ENCODE measurements at places on chromosomes 12 and 14.

DNA sequence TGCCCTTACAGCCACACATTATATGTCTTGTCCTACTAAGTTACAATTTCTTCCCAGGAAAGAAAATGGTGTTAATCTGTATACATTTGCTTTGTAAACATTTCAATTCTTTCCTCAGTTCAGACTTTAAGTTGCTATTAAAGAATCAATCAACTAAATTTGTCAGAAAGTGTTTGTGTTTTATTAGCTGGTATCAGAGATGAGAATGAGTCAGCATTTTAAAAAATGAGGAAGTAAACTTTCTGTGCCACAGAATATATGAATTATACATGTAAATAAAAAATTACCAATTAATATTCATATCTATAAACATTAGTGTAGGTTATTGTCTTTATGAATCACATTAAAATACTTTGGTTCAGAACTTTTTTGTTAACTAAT, 82.0 kb downstream of the LMO3 start:
- no peak for DNase-seq

DNA sequence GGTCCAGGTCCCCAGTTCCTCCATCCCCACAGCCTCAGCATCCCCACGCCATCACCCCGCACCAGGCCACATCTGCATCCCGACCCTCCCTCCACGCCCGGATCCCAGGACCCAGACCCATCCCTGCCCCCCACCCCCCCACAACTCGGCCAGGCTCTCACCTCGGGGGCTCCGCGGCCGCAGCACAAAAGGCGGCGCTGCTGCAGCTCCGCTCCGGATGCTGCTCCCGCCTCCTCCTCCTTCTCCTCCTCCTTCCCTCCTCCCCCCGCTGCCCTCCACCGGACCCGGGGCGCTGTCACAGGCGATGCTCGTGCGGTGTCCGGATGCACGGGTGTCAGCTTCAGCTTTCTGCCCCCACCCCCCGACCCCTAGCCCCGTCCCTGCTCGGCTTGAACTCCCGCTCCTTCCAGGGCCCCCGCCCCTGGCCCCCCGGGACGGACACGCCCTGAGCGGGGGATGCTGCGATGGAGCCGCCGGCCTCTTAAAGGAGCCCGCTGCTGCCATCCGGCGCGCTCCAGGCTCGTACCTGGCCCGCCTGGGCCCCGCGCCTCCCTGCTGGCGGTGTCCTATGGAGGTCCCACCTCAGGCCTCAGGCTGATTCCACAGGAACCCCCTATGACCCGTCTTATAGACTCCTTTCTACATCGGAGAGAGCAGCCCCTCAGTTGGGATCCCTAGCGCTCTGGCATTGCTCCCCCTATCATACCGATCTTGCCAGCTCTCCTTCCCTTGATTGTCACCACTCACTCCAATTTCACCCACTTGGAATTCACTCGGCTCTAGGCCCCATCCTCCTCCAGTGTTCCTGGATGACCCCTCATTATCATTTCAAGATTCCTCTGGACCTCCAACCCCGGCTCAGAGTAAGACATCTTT, at the start of gene MAP3K12:
Gene MAP3K12, minus strand, starts transcription at position 193 of the 876 bp plus-strand sequence. CDS start 12,067 bp downstream, outside the sequence.
- peak; percentile 53 for DNase-seq

DNA sequence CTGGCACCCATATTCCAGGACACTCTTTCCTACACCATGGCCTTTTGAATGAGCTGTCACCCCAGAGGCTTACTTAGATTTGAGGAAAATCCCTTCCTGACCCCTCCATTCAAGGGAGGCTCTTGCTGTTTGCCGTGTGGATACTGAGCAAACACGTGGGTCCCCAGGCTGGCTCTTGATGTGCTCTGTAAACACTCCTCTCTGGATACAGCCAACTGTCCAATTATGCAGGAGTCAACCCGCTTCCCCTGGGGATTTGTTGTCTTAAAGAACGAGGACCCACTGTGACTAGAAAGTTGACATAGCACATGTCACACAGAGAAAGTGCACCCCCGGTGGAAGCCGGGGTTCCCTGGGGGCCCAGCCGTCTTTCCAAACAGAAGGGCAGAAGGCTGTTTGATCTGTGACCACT, 75.8 kb upstream of the CEP83 start:
- no peak for DNase-seq

- DNase-seq = no peak
Observed at GRCh38 chr12:121804417-121805111, 755 bp downstream of the SETD1B start.

DNA sequence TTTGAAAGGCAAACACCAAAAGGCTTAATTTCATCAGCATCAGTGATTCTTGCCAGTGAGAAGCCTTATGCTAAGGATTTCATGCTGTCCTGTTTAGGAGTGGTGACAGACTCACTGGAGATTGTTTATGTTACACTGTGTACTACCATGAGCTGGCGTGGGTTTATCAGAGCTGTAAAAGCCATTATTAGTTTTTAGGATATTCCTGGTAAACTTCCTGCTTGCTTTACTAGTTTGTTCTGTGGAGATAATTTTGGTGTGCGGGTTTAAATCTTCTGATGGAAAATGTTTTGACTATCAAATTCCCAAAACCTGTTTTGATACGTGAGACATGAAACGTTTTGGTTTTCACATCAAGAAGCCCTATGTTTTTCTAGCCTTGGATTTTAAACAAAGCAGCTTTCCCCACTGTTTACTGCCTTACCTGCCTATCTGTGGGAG, 15.2 kb downstream of the PPFIBP1 start:
- no peak for DNase-seq

DNA sequence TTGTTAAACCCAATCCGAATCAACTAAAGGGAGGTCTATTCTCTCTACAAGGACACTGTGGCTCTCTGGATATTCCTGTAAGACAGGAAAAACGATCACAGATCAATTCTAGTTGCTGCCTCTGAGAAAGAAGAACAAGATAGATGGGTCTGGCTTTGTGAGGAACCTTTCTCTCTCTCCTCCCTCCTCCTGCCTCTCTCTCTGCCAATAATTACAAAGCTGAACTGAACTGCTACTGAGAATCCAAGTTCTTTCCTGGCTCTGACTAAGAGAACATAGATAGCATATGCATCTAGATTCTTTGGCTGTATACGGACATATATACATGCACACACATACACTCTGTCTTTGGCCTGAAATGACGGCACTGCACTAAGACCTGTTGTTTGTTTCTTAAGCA, 27.6 kb downstream of the ETV6 start:
- DNase-seq = no peak

GRCh38 chr12:84811291-84811690, 101.3 kb downstream of the SLC6A15 start:
- no peak for DNase-seq

DNA sequence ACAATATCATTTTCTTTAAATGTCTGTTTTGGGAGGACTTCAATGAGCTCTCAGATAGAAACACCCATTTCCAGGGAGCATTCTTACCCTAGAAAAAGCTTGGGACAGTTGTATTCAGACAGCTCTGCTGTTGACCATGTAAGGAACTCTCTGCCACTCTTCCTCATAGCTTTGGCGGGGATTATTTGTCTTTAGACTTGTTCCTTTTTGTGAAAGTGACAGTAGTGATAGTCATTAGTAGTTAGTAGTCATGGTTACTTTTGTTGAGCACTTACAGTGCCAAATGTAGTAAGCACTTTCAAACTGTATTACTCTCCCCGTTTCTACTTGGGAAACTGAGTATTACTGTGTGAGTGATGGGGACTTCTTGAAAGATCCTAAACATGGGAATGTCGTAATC, 167.3 kb downstream of the RGS6 start:
- DNase-seq = no peak

DNA sequence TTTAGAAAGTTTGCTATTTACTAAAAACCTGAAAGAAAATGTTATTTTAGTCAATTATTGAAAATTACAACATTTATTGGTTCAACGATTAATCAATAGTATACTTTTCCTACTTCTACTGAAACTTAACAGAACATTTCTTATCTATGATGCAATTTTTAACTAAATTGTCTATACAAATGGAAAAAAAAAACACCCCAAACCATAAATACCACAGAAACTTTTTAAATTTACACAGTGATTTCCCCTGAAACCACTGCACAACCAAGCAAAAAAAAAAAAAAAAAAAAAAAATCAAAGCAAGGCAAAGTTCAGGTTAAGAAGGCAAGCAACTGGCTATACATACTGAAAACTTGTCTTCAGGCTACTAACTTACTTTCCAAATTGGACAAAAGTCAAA, 71.9 kb upstream of the POC1B start:
- DNase-seq = no peak

DNA sequence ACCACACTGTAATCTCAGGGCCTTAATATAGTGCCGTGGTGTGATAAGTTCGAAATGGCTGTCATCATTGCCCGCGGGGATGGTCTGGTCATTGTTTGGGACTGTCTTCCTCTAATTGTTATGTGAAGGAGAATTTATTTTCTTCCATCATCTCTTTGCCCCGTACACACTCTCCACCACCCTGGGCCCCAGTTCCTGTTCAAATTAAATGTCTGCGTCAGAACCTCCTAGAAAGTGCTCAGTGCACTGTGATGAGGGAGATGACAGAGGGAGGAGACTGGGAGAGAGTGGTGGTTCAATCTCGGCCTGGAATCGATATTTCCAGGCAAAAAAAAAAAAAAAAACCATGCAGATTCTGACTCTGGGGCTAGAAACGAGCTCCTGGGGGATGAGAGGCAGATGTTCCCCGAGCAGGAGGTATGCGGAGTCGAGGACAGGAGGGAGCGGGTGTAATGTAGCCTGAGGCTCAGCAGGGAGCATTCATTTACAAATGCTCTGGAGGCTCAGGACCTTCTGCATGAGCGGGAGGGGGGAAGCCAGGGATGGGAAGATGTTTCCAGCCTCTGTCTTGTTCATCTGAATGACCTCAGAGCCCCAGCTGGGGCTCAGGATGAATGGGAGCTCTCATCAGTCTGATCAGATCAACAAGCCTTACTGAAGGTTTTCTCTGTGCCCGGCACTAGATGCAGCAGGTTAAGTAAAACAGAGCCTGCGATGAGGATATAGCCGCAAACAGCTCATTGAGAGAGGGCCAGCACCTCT, 219.5 kb downstream of the TBX5 start:
- DNase-seq = no peak

DNA sequence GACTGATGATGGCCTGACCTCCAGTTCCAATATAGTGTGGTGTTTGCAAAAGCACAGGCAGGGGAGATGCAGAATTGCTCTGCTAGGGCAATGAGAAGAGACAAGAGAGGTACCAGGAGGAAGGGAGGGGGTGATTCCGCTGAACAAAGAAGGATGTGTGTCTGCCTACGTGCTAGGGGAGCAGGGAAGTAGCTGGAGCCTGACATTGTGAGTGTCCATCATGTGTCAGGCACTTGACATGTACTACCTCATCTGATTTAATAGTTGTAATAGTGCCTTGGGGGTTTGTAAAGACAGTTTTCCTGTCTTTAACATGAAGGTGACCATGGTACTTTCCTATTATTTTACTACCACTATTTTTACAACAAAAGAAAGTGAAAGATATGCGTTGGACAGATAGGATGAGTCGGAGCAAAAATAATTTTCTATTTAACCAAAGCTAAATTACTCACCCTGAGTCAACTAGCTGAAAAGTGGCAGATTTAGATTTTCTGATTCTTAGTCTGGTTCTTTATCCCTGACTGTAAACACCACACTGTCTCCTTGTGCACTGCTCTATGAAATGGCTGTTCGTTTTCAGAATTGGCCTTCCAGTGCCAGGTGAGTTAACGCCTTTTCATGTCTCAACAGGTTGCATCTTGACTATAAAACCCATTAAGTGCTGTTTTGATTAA, 33.7 kb upstream of the TEAD4 start:
- no peak for DNase-seq

DNA sequence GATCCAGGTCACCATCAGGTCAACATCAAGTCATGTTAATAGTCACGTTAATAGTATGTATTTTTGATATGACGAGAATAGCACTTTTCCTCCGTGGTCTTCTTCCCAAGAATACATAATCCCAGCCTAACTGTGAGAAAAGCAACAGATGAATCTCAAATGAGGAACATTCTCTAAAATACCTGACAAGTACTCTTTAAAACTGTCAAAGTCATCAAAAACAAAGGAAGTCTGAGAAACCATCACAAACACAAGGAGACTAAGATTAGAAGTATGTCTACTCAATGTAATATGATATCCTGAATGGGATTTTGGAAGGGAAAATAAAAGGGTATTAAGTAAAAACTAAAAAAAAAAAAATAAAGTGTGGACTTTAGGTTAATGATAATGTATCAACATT, 36.8 kb upstream of the GLIPR1 start:
- DNase-seq = no peak

GRCh38 chr14:88321692-88322503, 1.2 kb downstream of the KCNK10 start:
- DNase-seq = no peak

GRCh38 chr12:42944516-42944915, 355.0 kb upstream of the PRICKLE1 start:
- DNase-seq = no peak

DNA sequence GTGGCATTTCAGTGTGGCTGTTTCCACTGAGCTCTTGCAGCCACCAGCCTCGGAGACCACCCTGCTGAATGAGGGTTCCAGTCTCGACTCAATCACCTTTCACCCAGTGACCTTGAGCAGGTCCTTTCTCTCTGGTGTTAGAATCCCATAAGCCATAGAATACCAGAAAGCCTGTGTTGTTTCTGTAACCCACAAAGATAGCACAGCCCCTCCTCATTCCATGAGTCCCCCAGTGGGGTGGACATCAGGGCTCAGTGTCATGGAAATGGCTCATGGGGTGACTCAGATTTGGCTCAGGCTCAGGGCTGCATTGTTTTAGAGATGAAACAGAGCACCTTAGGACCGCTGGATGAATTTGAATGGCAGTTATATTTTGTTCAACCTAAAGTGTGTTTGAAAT, 171.5 kb downstream of the PTPN11 start:
- DNase-seq = no peak

- no peak for DNase-seq
Observed at GRCh38 chr12:79384551-79384950, 306.2 kb downstream of the PAWR start.

All from stimulated activated effector memory CD8-positive, alpha-beta T cell treated with anti-CD3 and anti-CD28 coated beads, Interleukin-12 subunit alpha, Interleukin-12 subunit beta, amount 100 ng/mL, for 72 hours (primary cell).